ENCODE measurements at places on chromosomes 4 and X.
A peak's percentile ranks its signal among the peaks of the same experiment; 100 is the strongest.

GRCh38 chrX:7218321-7219152 is 70.6 kb upstream of the PUDP start:
- DNase-seq: no peak

- DNase-seq: no peak
These were observed 21.7 kb downstream of the DDIT4L start for GRCh38 chr4:100168521-100168920.

DNA sequence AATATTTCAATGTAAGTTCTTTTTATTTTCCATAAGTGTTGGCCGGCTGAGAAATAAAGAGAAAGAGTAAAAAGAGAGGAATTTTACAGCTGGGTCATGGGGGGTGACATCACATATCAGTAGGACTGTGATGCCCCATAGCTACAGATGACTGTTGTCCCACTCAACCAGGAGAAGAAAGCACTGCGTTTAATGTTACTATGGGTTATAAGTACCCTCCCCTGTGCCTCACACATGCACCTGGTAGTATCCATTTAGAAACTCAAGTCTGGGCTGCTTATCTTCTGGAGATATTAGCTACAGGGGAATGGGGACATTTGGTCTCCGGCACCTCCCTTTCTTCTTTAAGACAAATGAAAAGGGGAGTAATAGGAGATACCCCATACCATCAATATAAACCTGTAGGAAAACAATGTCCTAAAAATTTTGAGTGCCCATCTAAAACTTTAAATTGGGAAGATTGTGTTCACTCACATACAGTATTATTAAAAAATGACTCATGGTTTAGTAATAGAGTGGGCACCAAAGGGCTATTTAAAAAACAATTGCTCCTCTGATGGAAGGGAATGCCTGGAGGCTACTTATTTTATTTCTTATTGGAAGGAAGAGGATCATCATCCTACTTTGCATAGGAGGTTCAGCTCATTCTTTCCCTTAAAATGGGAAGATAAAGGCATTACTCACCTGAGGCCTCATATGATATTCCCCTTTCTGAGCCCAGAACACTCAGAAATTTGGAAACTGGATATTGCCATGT is 18.2 kb downstream of the UGT2B11 start:
- DNase-seq: no peak

GRCh38 chr4:140884431-140885058 is 128.4 kb upstream of the TBC1D9 start:
- peak; percentile 11 for DNase-seq

- DNase-seq: no peak
These were observed 13.0 kb downstream of the TRAPPC2 start for GRCh38 chrX:13721371-13721770.

Data from putamen (tissue), 1 donor.